Mesothelial cell of epicardium (in vitro differentiated cells): ENCODE measurements at places on chromosomes 1 and 21.

DNA sequence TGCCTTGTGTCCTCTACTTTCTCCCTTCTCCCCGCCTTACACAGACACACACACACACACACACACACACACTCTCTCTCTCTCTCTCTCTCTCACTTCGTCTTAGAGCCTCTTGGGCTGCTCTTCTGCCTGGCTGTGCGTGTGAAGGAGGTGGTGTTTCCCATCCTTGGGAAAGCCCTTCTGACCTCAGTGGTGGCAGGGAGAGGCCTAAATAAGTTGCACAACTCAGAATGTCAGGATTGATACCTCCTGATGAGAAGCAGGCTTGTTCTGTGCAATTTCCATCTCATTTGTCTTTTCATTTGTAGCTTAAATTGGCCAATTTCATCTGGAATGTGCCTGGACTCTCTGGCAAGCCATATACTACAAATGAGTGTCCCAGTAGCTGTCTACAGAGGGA is 25.0 kb downstream of the LRRN2 start:
- H3K27me3 ChIP-seq: peaks cover 79% of the 10 kb centered on the region
- no peak overlapping the region for H3K4me3 ChIP-seq
- no peaks in the 10 kb centered on the region for H3K36me3 ChIP-seq
- no peak for DNase-seq
- H3K27ac ChIP-seq: no peak overlapping the region

DNA sequence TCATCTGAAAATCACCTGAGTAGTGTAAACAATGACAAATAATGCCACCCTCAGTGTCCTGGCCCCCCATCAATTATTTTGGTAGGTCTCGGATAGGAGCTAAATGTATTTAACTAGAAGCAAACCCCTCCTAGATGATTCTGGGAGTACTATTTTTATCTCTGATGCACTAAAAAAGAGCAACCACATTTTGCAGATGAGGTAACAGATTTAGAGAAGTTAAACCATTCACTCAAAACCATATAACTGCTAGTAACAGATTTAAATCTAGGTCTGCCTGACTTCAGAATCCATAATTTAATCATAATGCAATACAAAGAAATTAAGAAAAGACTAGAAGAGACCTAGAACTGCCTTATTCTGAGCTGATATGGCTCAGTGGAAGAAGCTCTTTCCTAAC is 17.3 kb upstream of the PTCH2 start:
- H3K27me3 ChIP-seq: no peaks in the 10 kb centered on the region
- H3K4me3 ChIP-seq: no peak overlapping the region
- no peak overlapping the region for H3K27ac ChIP-seq
- H3K4me1 ChIP-seq: no peaks in the 10 kb centered on the region

GRCh38 chr1:21497466-21498061 is 11.7 kb upstream of the ALPL start:
- peaks cover 2% of the 10 kb centered on the region for H3K27me3 ChIP-seq
- no peak for DNase-seq

- no peak for DNase-seq
- no peak overlapping the region for H3K27ac ChIP-seq
- H3K4me1 ChIP-seq: no peaks in the 10 kb centered on the region
- no peaks in the 10 kb centered on the region for H3K27me3 ChIP-seq
- no peak overlapping the region for H3K4me3 ChIP-seq
These were observed 13.2 kb upstream of the NRAS start for GRCh38 chr1:114729782-114730181.

DNA sequence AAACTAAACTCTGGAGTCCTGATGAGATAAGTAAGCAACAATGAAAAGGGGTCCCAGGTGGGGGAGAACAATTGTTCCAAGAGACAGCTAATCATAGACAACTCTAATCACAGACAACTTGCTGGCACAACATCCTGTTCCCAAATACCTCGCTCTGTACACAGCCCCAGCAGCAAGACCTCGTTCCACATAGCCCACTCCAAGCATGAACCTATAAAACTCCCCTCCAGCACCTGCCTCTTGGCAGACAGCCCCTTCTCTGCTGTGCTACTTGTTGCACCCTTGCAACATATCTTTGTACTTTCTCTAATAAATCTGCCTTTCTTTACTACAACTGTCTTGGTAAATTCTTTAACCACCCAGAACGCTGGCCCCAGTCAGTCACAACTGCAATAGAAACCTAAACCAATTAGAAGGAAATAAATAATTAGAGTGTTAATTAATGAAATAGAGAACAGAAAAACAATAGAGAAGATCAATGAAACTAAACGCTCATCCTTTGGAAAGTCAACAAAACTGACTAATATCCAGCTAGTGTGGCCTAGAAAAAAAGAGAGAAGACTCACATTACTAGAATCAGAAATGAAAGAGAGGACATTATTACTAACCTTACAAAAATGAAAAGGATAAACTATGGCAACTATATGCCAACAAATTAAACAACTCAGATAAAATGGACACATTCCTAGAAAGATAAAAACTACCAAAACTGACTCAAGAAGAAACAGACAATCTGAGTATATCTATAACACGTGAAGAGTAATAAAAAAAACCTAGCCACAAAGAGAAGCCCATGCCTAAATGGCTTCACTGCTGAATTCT is 36.1 kb downstream of the LRRC40 start:
- H3K27me3 ChIP-seq: no peaks in the 10 kb centered on the region
- H3K4me3 ChIP-seq: no peak overlapping the region
- no peaks in the 10 kb centered on the region for H3K4me1 ChIP-seq
- H3K36me3 ChIP-seq: peaks cover 13% of the 10 kb centered on the region

GRCh38 chr21:33315946-33316710 is 8.6 kb upstream of the IFNAR1 start:
- no peak for DNase-seq
- H3K27me3 ChIP-seq: peaks cover 32% of the 10 kb centered on the region
- H3K36me3 ChIP-seq: peaks cover 2% of the 10 kb centered on the region
- no peak overlapping the region for H3K4me3 ChIP-seq
- H3K27ac ChIP-seq: no peak overlapping the region

DNA sequence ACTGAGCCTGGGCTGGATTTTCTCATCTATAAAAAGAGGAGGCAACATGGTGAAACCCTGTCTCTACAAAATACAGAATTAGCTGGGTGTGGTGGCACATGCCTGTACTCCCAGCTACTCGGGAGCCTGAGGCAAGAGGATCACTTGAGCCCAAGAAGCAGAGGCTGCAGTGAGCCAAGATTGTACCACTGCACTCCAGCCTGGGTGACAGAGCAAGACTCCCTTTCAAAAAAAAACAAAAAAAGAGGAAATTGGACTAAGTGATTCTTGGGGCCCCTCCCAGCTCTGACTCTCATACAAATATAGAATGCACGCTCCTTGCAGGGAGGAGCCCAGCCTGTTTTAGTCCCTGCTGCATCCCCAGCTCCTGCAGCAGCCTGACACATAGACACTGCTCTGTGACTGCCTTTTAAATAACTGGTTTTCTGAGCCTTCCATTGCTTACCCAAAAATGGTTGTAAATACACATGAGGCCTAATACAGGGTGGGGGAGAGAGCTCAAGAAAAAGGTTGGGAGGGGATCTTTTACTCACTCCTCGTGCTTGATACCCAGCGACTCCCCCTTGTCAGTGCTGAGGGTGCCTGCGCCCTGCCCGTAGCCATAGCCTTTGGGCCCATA is 17.2 kb downstream of the CSRP1 start:
- H3K27ac ChIP-seq: peak overlapping the region; percentile 91
- peaks cover 71% of the 10 kb centered on the region for H3K4me1 ChIP-seq
- H3K36me3 ChIP-seq: peaks cover 6% of the 10 kb centered on the region

DNA sequence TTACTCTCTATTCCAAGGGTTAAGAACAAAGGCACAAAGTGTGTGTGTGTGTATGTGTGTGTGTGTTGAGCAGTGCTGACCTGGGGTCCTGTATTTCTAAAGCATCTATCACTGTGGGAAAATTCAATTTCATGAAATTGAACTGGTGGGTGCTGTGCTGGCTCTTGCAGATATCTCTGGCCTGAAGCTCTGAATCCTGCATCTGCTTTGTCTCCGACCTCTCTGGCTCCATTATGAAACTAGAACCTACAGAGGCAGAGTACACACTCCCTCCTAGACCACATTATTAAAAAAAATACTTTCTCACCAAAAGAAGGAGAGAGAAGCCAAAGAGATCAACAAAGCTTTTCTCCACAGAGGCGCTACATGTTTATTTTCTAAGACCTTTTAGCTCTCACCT is 88.4 kb upstream of the PDE4B start:
- DNase-seq: no peak
- H3K27ac ChIP-seq: no peak overlapping the region
- peaks cover 69% of the 10 kb centered on the region for H3K27me3 ChIP-seq
- no peaks in the 10 kb centered on the region for H3K36me3 ChIP-seq
- H3K4me1 ChIP-seq: peaks cover 4% of the 10 kb centered on the region

GRCh38 chr1:15303935-15304334 is 56.9 kb downstream of the FHAD1 start:
- H3K36me3 ChIP-seq: no peaks in the 10 kb centered on the region
- H3K4me3 ChIP-seq: no peak overlapping the region
- no peak for DNase-seq

GRCh38 chr1:173222149-173223030 is 15.3 kb upstream of the TNFSF4 start:
- H3K4me3 ChIP-seq: no peak overlapping the region
- peaks cover 8% of the 10 kb centered on the region for H3K4me1 ChIP-seq
- H3K36me3 ChIP-seq: no peaks in the 10 kb centered on the region
- no peak overlapping the region for H3K27ac ChIP-seq
- DNase-seq: no peak

DNA sequence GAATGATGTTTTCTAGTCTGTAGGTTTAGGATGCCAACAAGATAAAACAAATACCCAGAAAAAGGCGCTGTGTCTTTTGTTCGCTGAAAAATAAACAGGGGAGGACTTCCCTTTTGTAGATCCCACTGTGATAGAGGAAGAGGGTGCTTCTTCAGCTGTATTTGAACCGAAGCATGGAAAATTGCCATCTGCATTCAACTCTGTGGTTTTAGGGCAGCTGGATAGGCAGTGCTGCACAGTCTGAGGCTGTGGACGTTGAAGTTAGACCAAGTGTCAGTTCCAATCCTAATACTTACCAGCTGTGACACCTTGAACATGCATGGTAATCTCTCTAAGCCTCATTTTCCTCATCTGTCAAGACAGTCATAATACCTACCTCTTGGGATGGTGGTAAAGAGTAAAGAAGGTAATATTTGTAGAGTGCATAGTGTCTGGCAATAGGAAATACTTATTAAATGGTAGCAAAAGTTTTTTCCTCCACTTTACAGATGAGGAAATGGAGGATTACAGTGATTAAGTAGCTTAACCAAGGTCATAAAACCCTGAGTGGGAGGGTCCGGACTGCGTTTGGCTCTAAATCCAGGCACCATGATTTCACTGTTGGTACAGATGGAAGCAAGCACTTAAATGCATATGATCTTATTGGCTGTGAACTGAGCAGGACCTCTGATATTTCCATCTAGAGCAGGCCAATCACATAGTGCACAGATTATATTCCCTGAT is 48.5 kb downstream of the UTP25 start:
- DNase-seq: no peak
- no peak overlapping the region for H3K27ac ChIP-seq
- no peak overlapping the region for H3K4me3 ChIP-seq
- H3K4me1 ChIP-seq: peaks cover 13% of the 10 kb centered on the region
- H3K27me3 ChIP-seq: peaks cover 31% of the 10 kb centered on the region
- H3K36me3 ChIP-seq: no peaks in the 10 kb centered on the region

DNA sequence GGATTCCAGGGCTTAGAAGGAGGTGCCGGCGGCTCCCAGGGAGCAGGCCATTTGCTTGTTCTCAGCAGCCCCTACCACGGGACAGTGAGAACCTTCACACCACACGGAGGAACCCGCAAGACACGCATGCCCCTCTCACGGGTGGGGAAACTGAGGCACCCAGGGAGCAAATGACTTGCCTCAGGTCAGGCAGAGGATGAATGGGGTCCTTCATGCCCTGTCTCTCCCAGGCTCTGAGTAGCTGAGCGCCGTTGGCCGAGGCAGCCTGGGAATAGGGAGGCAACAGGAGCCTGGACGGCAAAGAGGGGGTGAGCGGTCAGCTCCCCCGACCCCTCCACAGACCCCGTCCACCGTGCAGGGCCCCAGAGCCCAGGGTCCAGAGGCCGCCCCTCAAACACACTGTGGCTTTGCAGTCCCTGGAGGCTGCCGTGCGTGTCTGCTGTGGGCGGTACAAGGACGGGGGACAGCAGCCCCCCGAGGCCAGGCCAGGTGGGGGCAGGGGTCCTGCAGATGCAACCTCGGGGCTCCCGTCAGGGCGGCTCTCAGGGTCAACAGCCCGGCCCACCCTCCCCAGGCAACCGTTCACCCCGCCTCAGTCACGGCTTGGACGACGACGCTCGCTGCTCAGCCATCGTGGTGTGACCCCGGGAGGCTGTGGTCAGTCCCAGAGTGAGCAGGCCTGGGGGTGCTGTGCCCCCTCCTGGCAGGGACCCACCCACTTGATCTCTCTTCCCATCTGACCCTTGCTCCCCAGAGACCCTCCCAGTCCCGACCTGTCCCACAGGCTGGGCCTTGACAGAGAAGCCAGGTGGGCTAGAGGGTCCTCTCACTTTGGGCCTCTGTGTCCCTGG is 15.8 kb upstream of the COL6A2 start:
- no peak overlapping the region for H3K4me3 ChIP-seq
- no peaks in the 10 kb centered on the region for H3K27me3 ChIP-seq
- H3K36me3 ChIP-seq: no peaks in the 10 kb centered on the region
- peak overlapping the region; percentile 74 for H3K27ac ChIP-seq
- no peak for DNase-seq

GRCh38 chr1:210467440-210468043 is 138.8 kb downstream of the HHAT start:
- H3K27ac ChIP-seq: no peak overlapping the region
- peaks cover 2% of the 10 kb centered on the region for H3K36me3 ChIP-seq
- no peak overlapping the region for H3K4me3 ChIP-seq
- peaks cover 24% of the 10 kb centered on the region for H3K4me1 ChIP-seq

DNA sequence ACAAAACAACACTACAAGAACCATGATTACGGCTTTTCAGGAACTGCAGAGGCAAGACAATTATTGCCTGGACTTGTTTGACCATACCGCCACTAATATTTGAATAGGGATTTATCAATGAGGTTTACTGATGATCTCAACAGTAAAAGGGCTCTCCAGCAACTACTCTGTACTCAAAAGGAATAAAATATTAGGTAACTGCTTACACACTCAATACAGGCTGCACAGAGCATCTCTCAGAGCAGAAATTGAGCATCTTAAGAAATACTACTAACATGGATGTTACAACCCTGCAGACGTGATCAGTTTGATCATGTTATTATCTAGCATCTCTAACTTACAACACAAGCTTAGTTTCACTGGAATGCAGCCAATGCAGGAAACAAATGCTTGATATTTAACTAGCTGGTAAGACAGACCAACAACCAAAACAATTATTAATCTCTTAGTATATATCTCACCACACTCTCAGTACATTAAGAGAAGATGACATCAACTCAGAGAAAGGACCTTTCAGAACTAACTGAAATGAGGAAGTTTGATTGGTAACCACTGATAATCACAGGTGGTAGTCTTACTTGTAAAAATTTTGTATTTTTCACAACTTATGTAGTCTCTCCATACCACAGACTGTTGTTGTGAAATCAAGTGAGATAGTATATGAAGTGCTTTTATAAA is 52.2 kb downstream of the PUM1 start:
- no peak overlapping the region for H3K4me3 ChIP-seq
- H3K27me3 ChIP-seq: no peaks in the 10 kb centered on the region
- peaks cover 50% of the 10 kb centered on the region for H3K4me1 ChIP-seq
- H3K27ac ChIP-seq: peak overlapping the region; percentile 63
